Hematopoietic multipotent progenitor cell (in vitro differentiated cells): ENCODE measurements at places on chromosomes 5 and 9. TPM values are rescaled to one million over a fixed set of nuclear protein-coding genes. Genes with fewer than 3 reads are reported as not detected.

Gene CCDC187
- total RNA-seq, result 0.81 TPM

Gene PCDHB4
- total RNA-seq, result under 0.01 TPM

Gene TMEM267
- total RNA-seq, result 4.3 TPM

Gene SH3TC2
- 2.2 TPM for total RNA-seq

Gene TXNDC8
- total RNA-seq, result not detected

Gene HSDL2
- 17.0 TPM for total RNA-seq

GRCh38 chr5:64790210-64790609 is 21.5 kb downstream of the CWC27 start:
- DNase-seq, result no peak

GRCh38 chr5:172149073-172149472 is 39.0 kb downstream of the STK10 start:
- DNase-seq, result no peak

DNA sequence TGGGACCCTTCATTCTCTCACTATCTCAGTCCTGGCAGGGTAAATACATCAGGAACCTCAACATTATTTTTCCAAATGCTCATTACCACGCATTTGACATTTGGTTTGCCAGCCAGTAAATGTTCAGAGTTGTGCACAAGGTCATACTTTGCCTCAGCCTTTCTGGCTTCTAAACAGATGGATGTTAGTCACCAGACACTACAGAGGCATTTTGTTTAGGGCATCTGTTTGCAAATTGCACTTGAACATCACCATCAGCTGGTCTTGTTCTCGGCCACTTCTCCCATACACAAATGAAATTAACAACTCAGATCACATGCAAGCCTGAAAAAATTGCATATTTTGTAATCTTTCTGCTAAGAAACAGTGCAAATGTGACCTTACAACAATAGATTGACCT is 75.0 kb upstream of the SLC1A1 start:
- no peak for DNase-seq

DNA sequence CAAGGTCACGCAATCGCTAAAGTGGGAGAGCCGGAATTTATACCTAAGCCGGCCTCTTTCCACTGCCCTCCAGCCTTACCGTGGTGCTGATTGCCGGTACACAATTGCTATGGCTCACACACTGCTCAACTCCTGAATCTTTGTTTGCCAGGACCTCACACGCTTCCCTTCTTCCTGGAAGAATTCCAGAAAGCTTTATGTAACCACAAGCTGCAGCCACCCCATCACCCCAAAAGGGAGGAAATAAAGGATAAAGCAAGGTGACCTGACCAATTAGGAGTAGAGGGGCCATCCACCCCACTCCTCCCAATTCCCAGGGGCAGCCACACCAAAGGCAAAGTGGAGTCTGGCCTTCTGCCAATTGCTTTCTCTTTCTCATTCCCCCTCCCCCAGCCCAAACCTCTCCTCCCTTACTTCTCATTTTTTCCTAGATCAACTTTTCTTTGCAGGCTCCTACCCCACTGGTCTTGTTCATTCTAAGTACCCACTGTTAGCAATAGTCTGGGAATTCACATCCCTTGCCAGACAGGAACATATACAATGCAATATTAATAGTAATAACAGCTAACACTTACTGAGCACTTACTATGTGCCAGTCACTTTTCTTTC is 18.0 kb upstream of the CDC23 start:
- DNase-seq, result no peak

DNA sequence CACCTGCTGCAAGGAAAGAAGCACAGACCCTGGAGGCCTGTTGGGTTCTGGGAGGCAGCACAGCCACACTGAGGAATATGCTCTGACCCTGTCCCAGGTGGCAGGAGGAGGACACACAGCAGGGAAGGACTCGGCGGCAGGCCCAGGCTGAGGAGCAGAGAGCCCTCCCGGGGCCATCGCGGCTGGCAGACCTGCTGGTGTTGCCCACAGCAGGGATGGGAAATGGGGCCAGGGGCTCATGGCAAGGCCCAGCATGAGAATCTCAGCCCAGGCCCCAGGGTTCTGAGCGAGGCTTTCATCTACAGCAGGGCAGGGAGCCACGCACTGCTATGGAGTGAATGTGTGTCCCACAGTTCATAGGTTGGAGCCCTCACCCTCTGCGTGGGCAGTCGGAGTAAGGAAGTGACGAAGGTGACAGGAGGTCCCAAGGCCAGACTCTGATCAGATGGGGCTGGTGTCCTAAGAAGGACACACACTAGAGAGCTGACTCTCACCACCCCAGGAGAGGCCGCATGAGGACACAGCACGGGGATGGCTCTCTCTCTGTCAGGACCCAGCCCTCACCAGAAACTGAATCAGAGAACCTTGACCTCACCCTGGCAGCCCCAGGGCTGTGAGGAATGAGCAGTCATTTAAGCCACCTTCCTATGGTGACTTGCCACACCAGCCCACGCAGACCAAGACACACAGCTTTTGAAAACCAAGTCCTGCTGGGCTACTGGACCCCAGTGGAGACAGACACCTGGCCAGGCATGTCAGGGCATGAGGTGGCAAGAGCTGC is 10.3 kb upstream of the GPSM1 start:
- no peak for DNase-seq

DNA sequence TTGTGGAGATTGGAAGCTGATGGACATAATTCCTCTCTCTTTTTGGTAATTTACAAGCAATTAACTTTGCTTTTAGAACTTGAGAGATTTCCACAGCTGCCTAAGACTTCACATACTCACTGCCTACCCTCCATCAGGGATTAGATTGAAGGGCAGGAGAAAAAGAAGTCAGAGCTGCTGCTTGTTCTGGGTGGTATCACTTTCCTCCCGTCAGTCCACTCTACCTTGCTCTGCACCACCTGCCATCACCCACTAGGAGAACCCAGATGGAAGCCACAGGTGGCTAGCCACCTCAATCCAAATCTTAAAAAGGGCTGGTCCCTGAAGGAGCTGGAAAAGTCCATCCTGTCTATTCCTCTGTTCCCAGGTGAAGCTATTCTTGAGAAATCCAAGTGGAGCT is 10.5 kb downstream of the IRF1 start:
- DNase-seq, result no peak

GRCh38 chr9:128627906-128628305 is 28.7 kb downstream of the DYNC2I2 start:
- no peak for DNase-seq

DNA sequence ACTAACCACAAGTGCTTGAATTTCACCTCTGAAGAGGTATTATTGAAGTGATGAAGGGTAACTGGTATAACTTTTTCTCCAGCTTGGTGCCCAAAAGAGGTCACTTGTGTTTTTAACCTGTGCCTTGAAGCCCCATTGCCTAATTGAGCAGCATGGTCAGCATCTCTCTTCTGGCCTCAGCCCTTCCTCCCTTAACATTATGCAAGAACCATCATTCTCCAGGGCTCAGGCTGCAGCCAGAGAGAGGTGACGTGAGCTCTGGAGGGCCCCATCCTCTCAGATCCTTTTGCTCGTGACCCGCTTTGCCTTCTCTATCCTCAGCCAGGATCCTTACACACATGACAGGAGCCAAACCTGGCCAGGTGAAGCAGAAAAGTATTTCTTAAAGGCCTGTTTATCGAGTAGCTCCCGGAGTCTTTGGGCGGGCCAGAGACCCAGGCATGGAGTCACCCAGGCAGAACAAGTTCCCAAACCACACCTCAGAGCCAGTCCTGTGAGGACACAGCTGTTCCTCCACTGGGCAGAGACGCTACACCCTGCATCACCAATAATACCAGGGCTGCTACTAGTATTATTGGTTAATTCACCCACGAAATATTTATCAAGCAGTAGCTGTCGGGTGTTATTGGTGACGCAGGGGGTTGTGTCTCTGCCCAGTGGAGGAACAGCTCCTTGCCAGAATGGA is 29.6 kb upstream of the BOD1 start:
- no peak for DNase-seq

- DNase-seq, result no peak
Measured at GRCh38 chr9:26523577-26523976, 369.0 kb downstream of the CAAP1 start.

DNA sequence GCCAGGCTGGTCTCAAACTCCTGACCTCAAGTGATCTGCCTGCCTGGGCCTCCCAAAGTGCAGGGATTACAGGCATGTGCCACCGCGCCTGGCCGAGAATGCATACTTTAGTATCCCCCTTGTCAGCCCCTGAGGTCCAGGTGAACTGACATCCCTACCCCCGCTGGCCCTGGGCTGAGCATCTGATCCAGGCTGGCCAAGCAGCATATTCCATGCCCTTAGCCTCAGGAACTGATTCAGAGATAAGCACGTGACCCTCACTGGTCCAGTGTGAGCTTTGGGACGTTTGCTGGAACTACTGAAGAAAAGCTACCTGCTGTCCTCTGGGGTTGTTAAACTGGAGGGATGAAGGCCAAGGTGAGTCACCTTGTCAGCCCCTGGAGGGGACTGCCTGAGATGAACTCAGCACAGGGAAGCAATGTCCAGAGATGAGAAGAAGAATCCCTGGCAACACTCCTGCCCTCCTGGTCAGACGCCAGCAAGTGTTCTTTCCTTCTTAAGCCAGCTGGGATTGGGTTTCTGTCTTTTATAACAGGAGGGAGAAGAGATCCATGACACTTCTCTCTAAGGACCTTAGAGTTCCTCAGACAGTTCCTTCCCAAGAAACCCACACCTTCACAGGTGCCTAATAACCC is 59.1 kb upstream of the FBXW11 start:
- no peak for DNase-seq

GRCh38 chr9:36961561-36962325 is 72.3 kb downstream of the PAX5 start:
- DNase-seq, result no peak

DNA sequence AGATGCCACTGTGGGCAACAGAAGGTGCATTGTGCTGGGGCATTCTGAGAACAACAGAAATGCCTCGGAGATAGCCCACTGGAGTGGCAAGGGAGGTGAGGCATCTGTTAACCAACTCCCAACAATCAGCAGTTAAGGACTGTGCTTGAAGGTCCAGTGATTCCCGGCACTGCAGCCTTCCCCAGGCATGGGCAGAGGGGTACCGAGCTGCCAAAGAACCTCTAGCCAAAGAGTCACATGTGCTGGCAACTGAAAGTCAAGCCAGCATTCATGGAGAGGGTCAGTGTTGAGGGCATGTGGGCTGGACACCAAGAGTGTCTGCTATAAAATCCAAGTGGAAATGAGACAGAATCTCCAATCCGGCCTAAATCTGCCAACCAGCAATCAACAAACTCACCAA is 149.6 kb downstream of the ASTN2 start:
- DNase-seq, result no peak

- DNase-seq, result no peak
Measured at GRCh38 chr9:138049779-138050471, 172.3 kb downstream of the CACNA1B start.
